ENCODE measurements at places on chromosomes 3 and 15.

GRCh38 chr3:47299381-47300318, 16.9 kb downstream of the KLHL18 start:
- DNase-seq: no peak

GRCh38 chr3:82044930-82045705, 283.7 kb upstream of the GBE1 start:
- peak; percentile 67 for DNase-seq

DNA sequence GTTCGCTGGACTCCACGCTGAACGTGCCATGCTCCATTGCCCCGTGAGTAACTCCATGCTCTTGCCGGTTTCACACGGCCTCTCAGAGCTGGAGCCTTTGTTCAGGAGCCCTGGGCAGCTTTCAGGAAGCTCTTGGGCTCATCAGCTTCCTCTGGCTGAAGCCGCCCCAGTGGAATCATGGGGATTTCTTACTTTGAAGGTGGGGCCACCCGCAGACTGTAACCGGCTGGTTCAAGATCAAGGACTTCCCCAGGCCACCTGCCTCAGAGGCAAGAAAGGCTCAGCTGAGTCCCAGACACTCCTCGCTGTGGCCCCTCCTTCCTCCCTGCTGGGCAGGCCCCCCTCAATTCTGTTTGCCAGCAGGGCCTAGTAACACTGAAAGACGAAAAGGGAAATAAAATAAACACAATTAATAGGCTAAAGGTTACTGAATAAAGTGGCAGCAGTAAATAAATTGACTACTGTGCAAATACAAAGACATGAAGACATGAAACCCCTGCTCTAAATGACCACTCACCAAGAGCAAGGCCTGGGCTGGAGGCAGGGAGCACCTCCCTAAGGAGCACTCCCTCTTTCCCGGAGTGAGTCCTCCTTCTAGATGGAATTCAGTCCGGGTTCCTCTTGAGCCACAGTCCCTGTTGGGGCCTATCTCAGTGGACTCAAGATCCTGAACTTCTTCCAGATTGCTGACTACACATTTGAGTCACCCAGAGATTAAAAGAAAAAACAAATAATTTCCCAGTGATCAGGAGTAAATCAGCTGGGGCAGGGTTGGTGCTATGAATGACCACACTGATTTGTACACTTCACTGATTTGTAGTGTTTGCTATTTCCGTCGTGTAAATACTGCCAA, 51.0 kb downstream of the ZDHHC19 start:
- DNase-seq: no peak

- no peak for DNase-seq
Measured at GRCh38 chr3:119219069-119219468, 21.6 kb downstream of the B4GALT4 start.

GRCh38 chr3:180116203-180116602, 79.5 kb upstream of the PEX5L start:
- no peak for DNase-seq

DNA sequence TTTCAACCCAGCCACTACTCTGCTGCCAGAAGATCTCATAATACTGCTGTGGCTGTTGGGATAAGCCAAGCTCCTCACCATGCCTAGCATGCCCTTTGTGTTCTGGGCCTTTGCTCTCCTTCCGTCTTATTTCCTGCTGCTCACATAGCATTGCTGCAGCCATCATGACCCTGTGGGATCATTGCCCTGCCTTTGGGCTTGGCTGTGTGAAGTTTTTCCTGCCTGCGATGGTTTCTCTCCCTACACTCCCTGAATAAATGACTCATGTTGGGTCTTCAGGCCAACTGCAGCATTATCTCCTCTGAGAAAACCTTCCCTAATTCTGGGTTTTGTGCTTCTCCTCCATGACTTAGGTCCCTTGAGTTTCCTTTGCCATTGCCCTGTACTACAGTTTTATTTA, 20.8 kb upstream of the TRA2B start:
- DNase-seq: no peak

DNA sequence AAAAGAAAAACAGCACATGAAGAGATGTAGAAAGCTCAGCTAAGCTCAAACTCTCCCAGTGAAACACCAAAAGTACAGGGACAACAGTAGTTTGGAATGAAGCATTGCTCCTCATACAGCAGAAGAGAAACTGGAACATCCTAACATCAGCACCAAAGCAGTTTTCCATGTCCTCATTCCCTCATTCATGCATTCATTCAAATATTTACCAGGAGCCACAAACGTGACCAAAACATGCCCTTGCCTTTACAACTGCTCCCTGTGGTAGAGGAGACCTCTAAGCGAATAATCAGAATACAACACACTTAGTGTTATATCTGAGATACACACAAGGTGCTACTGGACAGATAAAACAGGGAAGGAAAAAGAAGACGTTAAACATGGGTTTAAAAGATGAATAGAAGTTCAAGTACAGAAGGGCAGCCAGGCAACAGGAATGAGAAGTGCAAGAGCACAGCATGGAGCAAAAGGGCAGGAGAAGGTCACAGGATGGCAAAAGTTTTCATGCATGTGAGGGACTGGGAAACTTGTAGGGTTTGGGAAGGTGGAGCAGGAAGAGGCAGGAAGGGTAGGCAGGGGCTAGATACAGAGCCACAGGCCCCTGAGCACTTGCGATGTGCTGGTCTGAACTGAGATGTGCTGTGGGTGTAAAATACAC, 58.5 kb upstream of the LMCD1 start:
- no peak for DNase-seq

- no peak for DNase-seq
Measured at GRCh38 chr3:8838765-8839423, 69.5 kb upstream of the OXTR start.

- DNase-seq: no peak
Measured at GRCh38 chr3:108301695-108302404, 5.5 kb downstream of the HHLA2 start.

DNA sequence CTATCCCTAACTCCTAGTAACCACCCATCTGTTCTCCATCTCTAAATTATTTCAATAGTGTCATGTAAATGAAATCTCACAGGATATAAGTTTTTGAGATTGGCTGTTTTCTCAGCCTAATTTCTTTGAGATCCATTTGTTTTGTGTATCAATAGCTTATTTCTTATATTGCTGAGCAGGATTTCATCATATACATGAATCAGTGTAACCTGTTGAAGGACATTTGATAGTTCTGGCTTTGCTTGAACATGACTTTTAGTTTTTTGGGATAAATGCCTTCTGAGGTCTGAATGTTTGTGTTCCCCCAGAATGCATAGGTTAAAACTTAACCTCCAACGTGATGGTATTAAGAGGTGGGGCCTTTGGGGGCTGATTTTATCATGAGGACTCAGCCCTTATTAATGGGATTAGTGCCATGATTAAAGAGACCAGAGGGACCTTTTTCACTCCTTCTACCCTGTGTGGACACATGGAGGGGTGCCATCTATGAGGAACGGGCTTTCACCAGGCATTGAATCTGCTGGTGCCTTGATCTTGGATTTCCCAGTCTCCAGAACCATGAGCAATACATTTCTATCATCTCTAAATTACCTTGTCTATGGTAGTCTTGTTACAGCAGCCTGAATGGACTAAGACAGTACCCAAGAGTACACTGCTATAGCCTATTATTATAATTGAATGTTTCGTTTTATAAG, 118.3 kb downstream of the FNDC3B start:
- no peak for DNase-seq

DNA sequence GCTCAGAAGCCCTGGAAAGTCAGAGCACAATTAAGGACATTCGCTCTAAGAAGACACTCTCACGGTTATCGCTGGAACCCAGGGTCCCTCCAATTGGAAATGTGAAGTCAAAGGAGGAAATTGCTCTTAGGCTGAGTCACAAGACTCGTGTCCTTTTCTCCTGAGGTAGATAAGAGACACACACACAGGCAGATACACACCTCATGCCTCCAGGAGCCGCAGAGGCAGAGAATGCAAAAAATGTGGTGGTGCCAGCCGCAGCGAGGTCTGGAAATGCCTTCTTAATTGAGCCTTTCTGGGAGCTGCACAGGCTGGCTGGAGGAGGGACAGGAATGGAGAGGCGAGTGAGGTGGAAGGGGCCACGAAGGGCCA, 189.3 kb downstream of the OPA1 start:
- no peak for DNase-seq

DNA sequence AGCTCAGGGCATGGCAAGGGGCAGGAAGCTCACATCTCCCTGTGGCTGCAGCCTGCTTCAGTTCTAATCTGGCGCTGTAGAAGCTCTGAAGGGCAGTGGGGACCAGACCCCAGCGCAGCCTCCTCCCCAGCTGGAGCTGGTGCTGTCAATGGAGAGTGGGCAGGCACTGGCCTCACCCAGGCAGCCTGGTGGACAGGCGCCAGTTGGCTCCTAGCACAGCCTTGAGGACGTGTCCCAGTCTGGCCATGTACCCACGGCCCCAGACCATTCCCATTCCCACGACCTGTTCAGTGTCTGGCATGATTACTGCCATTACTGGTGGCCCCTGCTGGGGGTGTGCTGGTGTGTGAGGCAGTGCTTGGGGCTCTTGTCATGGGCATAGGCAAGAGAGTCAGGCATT, 16.3 kb downstream of the TYRO3 start:
- no peak for DNase-seq

GRCh38 chr15:59904450-59905135, 99.5 kb upstream of the FOXB1 start:
- DNase-seq: no peak

GRCh38 chr3:100877286-100877685, 115.9 kb downstream of the ABI3BP start:
- DNase-seq: no peak

DNA sequence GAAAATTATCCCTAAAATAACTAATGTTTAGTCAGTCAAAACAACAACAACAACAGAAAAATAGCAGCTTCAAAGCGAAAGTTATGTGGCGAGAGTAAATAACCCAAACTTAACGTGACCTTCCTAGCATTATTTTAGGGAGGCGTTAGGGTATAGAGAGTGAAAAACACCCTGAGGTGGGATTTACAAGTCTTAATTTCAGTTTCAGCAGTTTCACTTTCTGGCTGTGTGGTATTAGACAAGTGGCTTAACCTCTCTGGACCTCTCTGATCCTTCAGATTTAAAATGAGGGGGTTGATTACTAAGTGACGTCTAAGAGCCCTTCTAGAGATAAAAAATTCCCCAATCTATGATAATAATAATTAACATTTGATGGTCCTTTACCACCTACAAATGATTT, 291.2 kb downstream of the ZBTB20 start:
- no peak for DNase-seq

DNA sequence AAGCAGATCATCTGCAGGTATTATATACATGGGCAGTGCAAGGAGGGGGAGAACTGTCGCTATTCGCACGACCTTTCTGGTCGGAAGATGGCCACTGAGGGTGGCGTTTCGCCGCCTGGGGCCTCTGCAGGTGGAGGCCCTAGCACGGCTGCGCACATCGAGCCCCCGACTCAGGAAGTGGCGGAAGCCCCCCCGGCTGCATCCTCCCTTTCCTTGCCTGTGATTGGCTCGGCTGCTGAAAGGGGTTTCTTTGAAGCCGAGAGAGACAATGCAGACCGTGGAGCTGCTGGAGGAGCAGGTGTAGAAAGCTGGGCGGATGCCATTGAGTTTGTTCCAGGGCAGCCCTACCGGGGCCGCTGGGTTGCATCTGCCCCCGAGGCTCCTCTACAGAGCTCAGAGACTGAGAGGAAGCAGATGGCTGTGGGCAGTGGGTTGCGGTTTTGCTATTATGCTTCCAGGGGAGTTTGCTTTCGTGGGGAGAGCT, 639 bp downstream of the MKRN3 start:
- DNase-seq: no peak

DNA sequence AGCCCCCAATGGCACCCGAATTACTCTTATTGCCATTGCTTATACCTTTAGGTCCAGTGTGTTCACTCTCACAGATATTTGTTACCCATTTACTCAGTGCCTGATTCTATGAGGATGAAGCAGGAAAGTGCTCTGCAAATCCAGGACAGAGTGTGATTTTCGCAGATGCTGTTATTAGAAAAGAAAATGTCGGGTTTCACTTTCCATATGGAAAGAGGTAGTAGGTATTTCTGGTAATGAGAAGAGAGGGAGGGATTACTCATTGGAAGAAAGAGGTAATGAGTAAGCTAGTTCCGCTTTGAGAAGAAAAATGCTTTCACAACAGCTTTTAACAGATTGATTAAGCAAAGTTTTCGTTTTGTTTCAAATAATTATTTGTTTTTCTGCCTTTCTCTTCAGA, 336.3 kb upstream of the CFAP20DC start:
- DNase-seq: no peak

GRCh38 chr15:80798911-80799310, 19.7 kb downstream of the CEMIP start:
- no peak for DNase-seq

DNA sequence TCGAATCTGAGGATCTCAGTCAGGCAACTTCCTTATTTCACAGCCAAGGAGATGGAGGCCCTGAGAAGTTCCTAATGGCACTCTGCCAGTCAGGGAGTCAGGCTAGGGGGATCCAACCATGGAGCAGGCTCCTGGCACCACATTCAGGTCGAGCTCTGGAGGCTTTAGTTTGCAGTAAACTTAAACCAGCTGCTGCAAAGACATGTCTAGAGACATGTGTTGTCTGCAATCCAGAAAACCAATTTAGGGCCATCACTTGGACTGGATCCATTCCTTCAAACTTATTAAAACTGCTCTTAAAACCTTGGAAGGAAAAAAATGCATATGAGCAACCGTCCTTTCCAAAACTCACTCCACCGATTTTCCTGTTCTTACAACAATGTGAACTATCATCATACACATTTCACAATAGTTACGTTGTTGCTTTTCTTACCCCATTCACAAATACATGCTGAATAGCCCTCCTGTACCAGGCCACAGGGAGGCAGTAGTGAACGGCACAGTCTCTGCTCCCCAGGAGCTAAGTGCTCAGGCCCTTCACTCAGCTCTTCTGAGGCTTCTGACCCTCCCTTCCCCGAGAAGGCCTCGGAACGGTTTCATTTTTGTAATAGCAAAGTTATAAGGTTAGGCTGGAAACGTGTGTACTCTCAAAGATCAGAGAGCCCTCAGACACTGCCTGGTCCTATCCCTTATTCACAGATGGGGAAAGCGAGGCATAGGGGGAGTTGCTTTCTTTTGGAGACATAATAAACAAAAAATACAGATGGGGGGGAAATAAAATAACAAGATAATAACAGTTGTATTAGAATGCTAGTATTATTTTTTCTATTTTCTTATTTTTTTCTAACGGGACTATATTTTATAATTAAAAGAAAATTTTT, 20.1 kb downstream of the RFT1 start:
- DNase-seq: no peak

GRCh38 chr15:25852661-25853524, 10.2 kb downstream of the ATP10A start:
- no peak for DNase-seq

DNA sequence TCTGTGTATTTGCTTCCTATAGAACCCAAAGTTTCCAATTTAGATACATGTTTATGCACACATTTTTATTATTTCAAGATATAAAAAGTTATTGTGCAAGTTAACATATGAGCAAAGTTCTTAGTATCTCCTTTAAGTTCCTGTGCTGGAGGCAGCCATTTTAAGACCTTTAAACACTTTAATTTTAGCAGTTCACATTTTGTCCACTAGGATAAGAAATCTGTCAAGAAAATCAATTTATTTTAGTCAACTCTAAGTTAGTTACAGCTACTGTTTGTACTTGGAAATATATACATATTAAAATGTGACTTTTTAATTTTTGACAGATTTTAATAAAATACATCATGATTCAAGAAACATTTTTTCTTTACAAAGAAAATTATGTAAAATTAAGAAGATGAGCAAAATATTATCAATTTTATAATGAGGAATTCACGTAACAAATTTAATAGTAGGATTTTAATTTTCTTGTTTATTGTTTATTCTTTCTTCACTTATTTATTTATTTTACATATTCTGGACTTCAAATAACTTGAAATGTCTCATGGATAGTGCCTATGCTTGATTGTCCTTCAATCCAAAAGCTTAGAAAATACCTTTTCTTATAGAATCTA, 402.6 kb upstream of the GBE1 start:
- no peak for DNase-seq

All from NCI-H1092 treated with DMSO at 0.1 percent for 48 hours (cell line).